ENCODE measurements at places on chromosomes 5 and 9. TPM values are rescaled to one million over a fixed set of nuclear protein-coding genes. Genes with fewer than 3 reads are reported as not detected.

DIAPH1 gene
- total RNA-seq, result 38.1 TPM

LAMC3 gene
- total RNA-seq, result under 0.01 TPM

CCNI2 gene
- total RNA-seq, result not detected

ZER1 gene
- 12.7 TPM for total RNA-seq

FBP1 gene
- 0.38 TPM for total RNA-seq

ZNG1F gene
- 7.1 TPM for total RNA-seq

Measured in endothelial cell of coronary artery (primary cell).